ENCODE measurements at places on chromosomes 11 and 22. TPM values are rescaled to one million over a fixed set of nuclear protein-coding genes. Genes with fewer than 3 reads are reported as not detected.

PANX3 gene
- not detected for total RNA-seq

PPP2R1B gene
- 51.3 TPM for total RNA-seq

OR8D1 gene
- total RNA-seq = not detected

LARGE2 gene
- 1.1 TPM for total RNA-seq

APOL5 gene
- not detected for total RNA-seq

ZC3H12C gene
- total RNA-seq = 3.8 TPM

OR52N4 gene
- total RNA-seq = 1.9 TPM

ART1 gene
- total RNA-seq = not detected

BLID gene
- total RNA-seq = not detected

SYNGR1 gene
- total RNA-seq = 0.15 TPM

CFAP300 gene
- total RNA-seq = not detected

DNHD1 gene
- total RNA-seq = 19.6 TPM

MMP3 gene
- not detected for total RNA-seq

FOLR1 gene
- total RNA-seq = not detected

OR56A1 gene
- not detected for total RNA-seq

HEPHL1 gene
- total RNA-seq = not detected

DNA sequence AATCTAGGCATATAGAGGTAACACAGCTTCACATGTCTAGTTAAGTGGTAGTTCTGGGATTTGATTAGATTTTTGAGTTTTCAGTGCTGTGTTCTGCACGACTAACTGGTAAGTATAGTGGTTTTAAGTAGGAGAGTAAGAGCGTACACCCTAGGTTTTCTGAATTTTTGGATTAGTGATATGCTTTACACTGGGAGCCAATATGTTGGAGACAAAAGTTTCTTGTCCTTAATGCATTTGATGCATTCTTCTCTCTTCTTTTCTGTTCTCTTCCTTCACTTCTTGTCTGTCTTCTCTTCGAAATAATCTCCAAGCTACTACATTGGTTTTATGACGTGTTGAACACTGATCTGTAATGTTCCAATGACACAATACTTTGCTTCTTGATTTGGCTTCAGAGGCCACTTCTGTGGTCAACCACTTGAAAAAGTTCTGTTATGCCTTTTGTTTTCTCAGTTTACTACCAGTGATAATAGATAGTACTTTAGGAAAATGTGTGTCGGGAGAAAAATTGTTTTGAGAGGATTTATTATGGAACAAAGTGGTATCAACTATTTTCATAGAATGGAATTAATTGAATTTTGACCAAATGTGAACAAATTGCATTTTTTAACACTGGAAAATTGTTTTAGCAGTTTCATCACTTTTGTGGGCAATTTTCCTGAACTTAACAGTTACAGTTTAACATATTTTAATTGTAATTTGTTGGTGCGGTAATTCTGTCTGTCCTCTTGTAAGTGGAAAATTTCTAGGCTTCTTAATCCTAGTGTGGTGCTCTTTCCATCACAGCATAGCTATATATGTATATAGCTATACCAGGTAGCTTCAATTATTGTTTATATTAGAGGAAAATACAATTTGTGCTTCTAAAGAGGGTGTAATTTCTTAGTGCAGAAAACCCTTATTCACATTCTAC, 2.6 kb downstream of the PDE3B start:
- DNase-seq = peak; percentile 21

- DNase-seq = no peak
Measured at GRCh38 chr11:31303644-31304180, 65.8 kb downstream of the DCDC1 start.

GRCh38 chr11:9263840-9264315, 1.3 kb downstream of the DENND5A start:
- peak; percentile 35 for DNase-seq

DNA sequence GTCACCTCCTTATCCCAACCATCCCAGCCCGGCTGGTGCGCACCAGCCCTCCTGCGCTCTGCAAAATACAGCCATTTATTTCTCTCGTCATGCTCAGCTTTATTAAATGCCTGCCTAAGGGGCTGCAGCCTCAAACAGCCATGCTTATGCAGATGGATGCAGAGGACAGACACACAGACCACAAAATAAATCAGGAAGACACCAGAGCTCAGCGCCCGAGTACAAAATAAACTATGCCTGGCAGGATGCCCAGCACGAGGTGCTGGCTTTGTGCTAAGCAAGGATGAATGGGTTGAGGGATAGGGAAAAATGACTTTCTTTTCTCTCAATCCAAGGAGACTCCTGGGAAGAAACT, 70.5 kb downstream of the RPUSD4 start:
- no peak for DNase-seq

- DNase-seq = no peak
Measured at GRCh38 chr22:44184006-44184405, 3.3 kb downstream of the PARVG start.

GRCh38 chr11:126878913-126879482, 121.6 kb downstream of the KIRREL3 start:
- DNase-seq = no peak

DNA sequence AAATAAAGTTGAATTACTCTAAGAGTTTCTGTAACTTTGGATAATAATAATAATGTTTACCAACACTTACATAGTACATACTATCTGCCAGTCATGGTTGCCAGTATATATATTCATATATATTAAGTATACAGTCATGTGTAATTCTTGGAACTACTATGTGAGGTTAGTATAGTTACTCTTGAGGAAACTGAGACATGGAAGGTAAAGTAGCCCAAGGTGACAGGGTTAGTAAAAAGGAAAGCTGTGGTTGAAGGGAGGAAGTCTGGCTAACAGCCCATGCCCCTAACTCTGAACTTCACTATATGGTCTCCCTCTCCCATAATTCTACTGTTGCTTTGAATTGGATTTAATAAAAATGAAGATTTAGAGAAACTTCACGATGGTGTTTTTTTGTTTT, 24.9 kb downstream of the FDX1 start:
- no peak for DNase-seq

- no peak for DNase-seq
Measured at GRCh38 chr11:107928767-107929507, 689 bp downstream of the RAB39A start.

GRCh38 chr22:36745301-36745995, 30.5 kb downstream of the IFT27 start:
- no peak for DNase-seq

GRCh38 chr11:88704485-88704884, 361.3 kb downstream of the GRM5 start:
- no peak for DNase-seq

- no peak for DNase-seq
Measured at GRCh38 chr11:121500717-121501116, 48.0 kb upstream of the SORL1-AS1 start.

GRCh38 chr11:43922295-43922648, 20.2 kb upstream of the C11orf96 start:
- DNase-seq = no peak

GRCh38 chr11:44327730-44328129, 17.8 kb upstream of the ALX4 start:
- no peak for DNase-seq

DNA sequence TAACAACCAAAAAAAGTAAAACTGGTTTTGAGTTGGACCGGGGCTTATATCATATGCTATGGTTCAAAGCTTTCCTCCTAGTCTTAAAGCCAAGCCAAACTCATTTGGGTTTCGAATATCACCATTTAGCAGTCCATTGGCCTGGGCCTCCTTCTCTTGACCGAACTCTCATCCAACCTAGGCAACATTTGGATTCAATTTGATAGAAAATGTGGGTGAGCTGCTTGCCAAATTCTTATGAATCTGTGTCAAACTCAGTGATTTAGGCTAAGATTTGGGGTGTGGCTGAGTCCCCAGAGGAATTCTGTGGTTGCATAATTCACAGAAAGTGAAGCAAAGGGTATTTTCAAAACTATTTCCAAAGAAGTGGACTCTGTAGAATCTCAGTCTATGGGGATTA, 83.7 kb downstream of the BLID start:
- DNase-seq = no peak

DNA sequence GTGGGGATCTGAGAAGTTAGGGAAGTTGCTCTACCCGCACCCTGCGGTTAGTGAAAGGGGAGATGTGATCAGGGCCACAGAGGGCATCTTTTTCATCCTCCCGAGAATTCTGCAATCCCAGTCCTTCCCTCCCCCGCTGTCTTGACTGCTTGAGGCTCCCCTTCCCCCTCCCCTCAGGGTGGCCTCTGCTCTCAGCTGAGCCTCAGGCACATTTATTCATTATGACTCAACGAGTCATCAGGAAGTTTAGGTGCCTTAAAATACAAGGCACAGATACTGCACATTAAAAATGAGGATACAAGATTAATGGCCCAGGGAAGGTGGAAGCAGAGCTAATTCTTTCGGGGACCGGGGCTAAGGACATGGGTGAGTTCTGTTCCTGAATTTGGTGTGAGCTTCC, 104.0 kb downstream of the CACNA1I start:
- DNase-seq = no peak

DNA sequence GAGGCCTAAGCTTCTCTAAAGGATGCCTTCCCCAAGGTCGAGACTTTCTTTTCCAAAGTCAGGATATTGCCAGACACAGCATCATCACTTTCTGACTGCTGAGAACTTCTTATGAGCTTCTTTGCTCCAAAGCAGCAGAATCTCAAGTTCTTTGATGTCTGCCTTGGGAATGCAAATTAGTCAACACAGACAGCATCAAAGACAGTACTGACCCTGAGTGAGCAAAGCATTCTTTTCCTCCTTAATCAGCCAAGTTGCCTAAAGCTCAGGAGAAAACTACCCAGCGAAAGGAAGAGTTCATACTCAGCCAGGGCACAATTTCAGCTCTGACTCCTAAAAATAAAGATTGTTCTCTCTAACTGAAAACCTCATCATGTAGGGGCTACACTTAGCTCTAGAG, 98.0 kb downstream of the SLC36A4 start:
- no peak for DNase-seq

DNA sequence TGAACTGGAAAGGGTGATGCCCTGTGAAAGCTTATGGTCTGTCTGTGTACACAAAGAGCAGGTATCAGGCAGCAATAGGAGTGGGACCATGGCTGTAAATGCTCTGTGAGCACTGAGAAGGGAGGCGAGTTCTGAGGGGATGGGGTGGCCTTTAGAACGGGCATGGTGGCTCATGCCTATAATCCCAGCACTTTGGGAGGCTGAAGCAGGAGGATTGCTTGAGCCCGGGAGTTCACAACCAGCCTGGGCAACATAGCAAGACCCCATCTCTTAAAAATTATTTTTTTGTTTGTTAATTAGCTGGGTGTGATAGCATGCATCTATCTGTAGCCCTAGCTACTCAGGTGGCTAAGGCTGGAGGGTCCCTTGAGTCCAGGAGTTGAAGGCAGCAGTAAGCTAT, 3.5 kb downstream of the SPINDOC start:
- DNase-seq = no peak

- DNase-seq = no peak
Measured at GRCh38 chr11:73414977-73415651, 38.9 kb downstream of the RELT start.

GRCh38 chr11:55942785-55943392, 6.7 kb upstream of the OR5I1 start:
- no peak for DNase-seq

DNA sequence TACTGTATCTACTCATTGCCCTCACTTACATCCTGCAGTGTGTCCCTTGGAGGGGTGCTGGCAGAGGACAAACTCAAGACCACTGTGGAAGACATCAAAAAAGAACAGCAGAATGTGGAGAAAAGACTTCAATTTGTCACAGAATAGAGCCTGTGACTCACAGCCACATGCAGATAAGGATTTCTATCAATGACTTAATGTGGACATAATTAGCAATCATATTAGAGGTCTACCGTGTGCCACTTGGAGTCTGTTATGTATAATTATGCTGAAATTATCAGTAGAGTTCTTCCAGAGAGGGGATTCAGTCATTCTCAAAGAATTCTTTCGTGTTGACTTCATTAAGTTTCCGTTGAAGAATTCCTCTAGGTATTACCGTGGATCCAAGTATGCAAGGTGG, 473.5 kb downstream of the MIAT start:
- DNase-seq = no peak

- DNase-seq = no peak
Measured at GRCh38 chr11:107951155-107951554, 22.9 kb downstream of the RAB39A start.

Data from activated CD4-positive, alpha-beta memory T cell treated with anti-CD3 and anti-CD28 coated beads, Interleukin-2, amount 10 ng/mL, durations not matched to agents 7 days and 5 days (primary cell).